ENCODE measurements at places on chromosomes 4 and X. TPM values are rescaled to one million over a fixed set of nuclear protein-coding genes. Genes with fewer than 3 reads are reported as not detected.

DNA sequence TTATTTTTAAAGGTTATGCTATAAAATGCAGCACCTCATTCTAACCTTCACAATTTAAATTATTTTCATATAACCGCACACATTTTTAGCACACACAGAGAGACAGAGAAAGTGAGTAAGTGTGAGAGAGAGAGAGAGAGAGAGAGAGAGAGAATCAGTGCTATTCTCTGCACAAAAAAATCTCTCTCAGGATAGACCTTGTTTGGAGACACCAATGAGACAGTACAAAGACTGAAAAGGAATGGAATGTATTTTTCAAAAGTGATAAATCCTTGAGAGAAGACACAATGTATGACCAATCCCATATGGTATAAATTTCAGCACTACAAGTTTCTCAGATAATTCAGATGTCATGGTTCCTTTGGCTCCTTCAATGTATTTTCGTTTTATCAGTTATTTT, 132.1 kb upstream of the PCDH18 start:
- H3K27ac ChIP-seq, result no peak overlapping the region
- H3K27me3 ChIP-seq, result no peaks in the 10 kb centered on the region
- H3K4me3 ChIP-seq, result no peak overlapping the region
- peaks cover 11% of the 10 kb centered on the region for H3K4me1 ChIP-seq

DNA sequence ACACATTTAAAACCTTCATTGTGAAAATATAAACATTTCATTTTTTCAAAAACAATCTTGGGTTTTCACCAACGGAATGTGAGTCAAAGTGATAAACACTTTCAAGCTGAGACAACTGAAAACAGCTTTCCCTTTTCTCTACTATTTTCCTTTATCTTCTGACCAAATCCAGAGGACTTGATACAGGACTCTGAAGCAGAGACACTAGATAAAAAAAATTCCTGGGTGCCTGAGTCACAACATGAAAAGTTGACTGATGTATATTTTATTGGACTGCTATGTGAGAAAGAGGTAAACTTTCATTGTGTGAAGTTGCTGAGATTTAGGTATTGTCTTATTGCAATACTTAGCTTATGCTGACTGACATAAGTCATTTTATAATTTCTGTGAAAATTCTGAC, 411.2 kb downstream of the SPOCK3 start:
- no peak for DNase-seq
- H3K4me3 ChIP-seq, result no peak overlapping the region
- no peaks in the 10 kb centered on the region for H3K4me1 ChIP-seq

GRCh38 chr4:119526786-119527550, 101.6 kb downstream of the PDE5A start:
- H3K27ac ChIP-seq, result peak overlapping the region; percentile 7
- H3K4me3 ChIP-seq, result no peak overlapping the region
- H3K27me3 ChIP-seq, result no peaks in the 10 kb centered on the region
- H3K36me3 ChIP-seq, result no peaks in the 10 kb centered on the region
- peaks cover 47% of the 10 kb centered on the region for H3K4me1 ChIP-seq
- DNase-seq, result peak; percentile 35

The SHOX gene
- total RNA-seq, result not detected

The CSN2 gene
- total RNA-seq, result not detected

- H3K27ac ChIP-seq, result no peak overlapping the region
- no peak for DNase-seq
- H3K27me3 ChIP-seq, result no peaks in the 10 kb centered on the region
- H3K4me1 ChIP-seq, result no peaks in the 10 kb centered on the region
Observed at GRCh38 chr4:152364383-152364782, 171.5 kb downstream of the FBXW7 start.

The KLB gene
- total RNA-seq, result not detected

DNA sequence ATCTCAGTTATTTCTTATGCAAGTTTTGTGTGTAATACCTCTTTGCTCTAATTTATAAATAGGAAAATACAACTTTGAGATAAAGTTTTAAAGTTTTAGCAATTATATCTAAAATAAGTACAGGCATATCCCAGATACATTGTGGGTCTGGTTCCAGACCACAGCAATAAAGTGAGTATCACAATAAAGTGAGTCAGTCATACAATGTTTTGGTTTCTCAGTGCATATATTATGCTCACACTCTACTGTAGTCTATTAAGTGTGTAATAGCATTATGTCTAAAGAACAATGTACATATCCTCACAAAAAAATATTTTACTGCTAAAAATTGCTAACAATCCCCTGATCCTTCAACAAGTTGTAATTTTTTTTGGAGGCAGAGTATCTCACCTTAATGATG, 49.2 kb downstream of the ANAPC10 start:
- no peaks in the 10 kb centered on the region for H3K4me1 ChIP-seq
- DNase-seq, result no peak
- H3K4me3 ChIP-seq, result no peak overlapping the region
- H3K27me3 ChIP-seq, result no peaks in the 10 kb centered on the region
- H3K36me3 ChIP-seq, result peaks cover 2% of the 10 kb centered on the region
